ENCODE measurements at places on chromosomes 6 and 20. TPM values are rescaled to one million over a fixed set of nuclear protein-coding genes. Genes with fewer than 3 reads are reported as not detected.

PTPRK gene
- total RNA-seq: 3.2 TPM

NKAIN4 gene
- total RNA-seq: not detected

HDGFL1 gene
- total RNA-seq: not detected

EDN3 gene
- not detected for total RNA-seq

BAG2 gene
- total RNA-seq: 7.1 TPM

GATA5 gene
- total RNA-seq: not detected

PTPN1 gene
- 113 TPM for total RNA-seq

TNXB gene
- total RNA-seq: 10.1 TPM

EPPIN gene
- total RNA-seq: not detected

DNA sequence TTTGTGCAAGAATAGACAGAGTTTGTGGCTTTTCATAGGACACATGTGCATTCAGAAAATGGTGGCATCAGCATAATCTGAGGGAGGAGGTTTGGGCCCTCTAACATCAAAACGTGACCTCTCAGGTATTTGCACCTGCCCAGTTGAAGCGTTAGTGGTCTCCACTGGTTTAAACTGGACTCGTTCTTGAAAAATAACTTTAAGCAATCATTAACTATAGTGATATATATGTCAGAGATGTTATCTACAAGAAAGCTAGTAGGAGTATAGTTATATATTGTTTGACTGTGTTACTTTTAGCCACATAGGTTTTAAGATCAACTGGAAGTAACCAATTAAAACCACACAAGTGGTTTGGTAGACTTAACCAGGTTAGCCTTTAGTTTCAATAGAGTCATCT is 607.4 kb downstream of the MAFB start:
- no peak for DNase-seq

DNA sequence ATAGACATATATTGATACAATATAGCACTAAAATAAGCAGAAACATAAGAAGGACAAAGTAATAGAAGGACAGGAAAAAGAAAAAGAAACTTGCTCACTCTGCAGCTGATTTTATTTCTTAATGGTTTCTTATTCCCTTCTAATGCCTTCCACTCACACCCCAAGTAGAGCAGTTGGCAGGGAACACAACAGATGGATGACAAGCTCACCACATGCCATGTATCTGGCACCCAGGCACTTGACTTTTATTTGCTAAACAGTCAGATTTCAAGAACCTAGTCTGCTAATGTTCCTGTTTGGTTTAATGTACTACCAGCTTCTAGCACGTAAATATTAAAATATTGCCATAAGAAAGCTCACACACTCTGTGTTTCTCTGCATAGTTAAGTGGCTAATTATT is 87.1 kb downstream of the COL19A1 start:
- DNase-seq: no peak

GRCh38 chr6:150631283-150631983 is 31.7 kb downstream of the PLEKHG1 start:
- DNase-seq: no peak

DNA sequence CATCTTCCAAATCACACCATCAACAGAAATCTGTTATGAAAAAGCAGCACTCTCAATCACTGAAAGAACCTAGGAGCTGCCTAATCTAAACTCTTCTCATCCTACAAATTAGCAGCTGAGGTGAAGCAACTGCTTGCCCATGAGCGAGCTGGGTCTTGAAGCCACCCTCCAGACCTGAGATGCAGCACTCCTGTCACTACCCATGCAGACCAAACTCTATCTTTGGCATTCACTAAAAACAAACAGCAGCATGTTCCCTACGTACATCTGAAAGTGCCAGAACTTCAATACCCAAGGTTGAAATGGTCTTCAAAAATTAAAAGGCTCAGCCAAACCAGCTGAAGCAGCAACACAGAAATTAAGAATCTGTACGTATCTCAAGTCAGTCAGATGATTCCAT is 14.3 kb downstream of the ADNP start:
- no peak for DNase-seq

GRCh38 chr20:34246126-34246626 is 5.0 kb downstream of the ASIP start:
- DNase-seq: no peak

DNA sequence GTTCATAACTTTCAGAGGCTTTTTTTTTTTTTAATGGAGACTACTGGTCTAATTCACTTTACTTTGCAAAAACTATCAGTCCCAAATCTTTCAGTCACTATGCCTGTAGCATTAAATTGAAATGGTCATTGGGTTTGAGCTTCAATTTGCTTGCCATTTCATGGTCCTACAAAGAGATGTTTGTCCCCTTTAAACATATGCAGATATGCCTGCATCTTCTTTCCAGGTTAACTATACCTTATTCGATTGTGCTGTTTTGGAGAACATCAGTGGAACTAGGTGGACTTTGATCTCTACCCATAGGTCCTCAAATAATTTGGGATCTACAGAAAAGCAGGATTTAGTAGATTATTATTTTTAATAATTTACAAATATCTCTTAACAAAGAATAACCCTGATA is 4.6 kb downstream of the POU3F2 start:
- DNase-seq: no peak

GRCh38 chr20:45798935-45799642 is 7.3 kb downstream of the DNTTIP1 start:
- DNase-seq: no peak

DNA sequence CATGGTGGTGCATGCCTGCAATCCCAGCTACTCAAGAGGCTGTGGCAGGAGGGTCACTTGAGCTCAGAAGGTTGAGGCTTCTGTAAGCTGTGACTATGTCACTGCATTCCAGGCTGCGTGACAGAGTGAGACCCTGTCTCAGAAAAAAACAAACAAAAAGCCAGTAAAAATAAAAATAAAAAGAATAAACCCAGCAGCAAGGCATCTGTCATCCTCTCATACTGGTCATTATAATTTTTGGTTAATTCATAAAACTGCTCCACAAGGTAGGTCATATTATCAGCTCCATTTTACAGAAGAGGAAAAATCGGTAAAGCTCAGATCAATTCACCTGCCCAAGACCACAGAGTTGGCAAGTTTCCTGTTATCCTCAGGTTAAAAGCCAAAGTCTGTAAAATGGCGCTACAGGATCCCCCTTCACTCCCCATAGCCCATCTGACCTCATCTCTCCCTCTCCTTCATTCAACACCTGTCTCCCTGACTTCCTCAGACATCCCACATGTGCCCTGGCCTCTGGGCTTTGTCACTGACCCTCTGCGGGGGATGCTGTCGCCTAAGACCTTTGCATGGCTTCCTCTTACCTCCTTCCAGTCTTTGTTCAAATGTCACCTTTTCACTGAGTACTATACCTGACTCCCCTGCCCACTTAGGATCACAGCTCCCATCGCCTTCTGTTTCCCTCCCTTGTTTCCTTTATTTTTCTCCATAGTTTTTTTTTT is 213.2 kb upstream of the ZNF217 start:
- no peak for DNase-seq

GRCh38 chr20:25310268-25310920 is 62.5 kb downstream of the PYGB start:
- no peak for DNase-seq

GRCh38 chr20:51473256-51473655 is 69.3 kb downstream of the NFATC2 start:
- DNase-seq: no peak

DNA sequence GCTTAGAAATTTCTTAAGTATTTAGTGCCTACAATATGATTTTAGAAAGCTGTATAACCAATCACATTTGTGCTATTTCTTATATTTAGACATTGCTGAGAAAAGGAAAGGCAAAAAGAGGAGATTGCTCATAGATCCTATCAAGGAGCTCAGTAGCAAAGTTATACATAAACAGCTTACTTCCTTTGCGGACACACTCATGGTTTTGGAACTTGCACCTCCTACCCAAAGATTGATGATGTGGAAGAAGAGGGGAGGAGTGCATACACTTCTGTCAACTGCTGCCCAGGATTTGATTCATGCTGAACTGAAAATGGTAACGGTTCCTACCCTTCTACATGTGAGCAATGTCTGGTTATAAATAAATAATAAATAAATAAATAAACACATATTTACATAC is 16.7 kb downstream of the RAD21L1 start:
- no peak for DNase-seq

DNA sequence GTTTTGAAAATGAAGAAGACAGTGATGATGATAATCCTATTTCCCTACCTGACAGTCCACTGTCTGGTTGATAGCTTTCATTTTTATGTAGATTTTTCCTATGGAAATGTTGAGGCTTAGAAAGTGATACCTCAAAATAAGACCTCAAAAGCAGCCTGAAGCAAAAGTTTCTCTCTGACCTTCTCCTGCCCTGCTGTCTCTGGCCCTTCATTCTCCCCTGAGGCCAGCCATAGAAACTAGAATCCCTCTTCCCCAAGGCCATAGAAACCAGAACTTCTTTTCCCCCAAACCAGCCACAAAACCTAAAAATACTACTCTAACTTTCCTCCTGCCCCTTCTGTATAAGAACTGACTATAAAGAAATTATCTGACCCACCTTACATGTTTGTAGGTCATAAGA is 52.6 kb upstream of the GCM1 start:
- no peak for DNase-seq

- no peak for DNase-seq
Observed at GRCh38 chr6:37723016-37723415, 25.3 kb upstream of the MDGA1 start.

- DNase-seq: no peak
Observed at GRCh38 chr6:606829-607379, 50.0 kb downstream of the HUS1B start.

- no peak for DNase-seq
Observed at GRCh38 chr6:24571361-24571760, 74.6 kb downstream of the KIAA0319 start.

DNA sequence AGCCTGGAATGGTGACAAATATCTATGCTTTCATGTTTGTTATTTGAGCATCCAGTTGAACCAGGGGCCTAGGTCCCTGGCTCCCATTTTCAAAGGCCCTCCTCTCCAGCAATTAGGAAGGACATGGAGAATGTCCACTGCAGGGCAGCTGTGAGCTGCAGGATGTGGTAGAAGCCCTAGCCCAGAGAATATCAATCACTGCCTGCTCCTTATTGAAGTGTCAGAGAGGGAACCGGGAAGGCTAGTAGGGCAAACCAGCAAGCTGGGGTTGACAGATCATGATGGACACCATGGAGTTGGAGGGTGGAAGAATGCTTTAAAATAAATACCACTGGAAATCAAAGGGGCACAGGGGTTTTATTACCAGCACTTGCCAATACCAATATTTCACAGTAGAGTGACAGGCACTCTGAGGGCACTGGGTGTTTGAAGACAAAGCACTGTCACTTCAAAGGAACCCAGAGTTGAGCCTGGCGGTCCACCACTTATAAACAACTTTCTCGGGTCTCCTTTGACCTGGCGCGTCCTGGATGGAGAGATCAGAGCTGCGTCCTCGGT is 47.7 kb downstream of the ZNF831 start:
- DNase-seq: no peak

GRCh38 chr6:168619560-168620314 is 178.8 kb downstream of the SMOC2 start:
- peak; percentile 15 for DNase-seq
